ENCODE measurements at places on chromosomes 5 and 9. TPM values are rescaled to one million over a fixed set of nuclear protein-coding genes. Genes with fewer than 3 reads are reported as not detected.

GRCh38 chr5:172454358-172455086 lies at the start of gene SH3PXD2B:
SH3PXD2B (minus strand) TSS chr5:172454525; CDS start chr5:172454352, 173 bp downstream.
- DNase-seq, result peak; percentile 67

DNA sequence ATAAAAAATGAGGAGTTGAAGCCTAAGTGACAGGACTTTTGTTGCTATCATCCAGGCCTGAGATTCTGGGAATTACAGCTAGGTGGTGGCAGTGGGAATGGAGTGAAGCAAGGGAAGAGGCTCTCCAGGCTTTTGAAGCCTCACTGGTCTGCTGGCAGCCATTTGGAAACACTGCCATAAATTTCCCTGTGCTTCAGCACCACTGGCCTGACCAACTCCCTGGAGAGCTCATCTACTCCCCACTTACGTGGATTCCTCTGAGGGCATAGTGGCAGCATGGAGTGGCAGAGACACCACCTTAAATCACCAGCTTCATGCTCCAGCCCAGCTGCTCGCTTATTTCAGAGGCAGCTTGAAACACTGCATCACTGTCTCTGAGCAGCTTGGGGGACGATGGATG lies 518.2 kb downstream of the TLR4 start:
- DNase-seq, result no peak

GRCh38 chr5:180043377-180043776 lies 28.2 kb downstream of the RNF130 start:
- DNase-seq, result no peak

GRCh38 chr5:156121882-156122281 lies 205.1 kb upstream of the SGCD start:
- no peak for DNase-seq

- no peak for DNase-seq
Measured at GRCh38 chr5:146005264-146005663, 68.9 kb downstream of the SH3RF2 start.

Gene PCDHGA12
- total RNA-seq, result 15.5 TPM

Gene NTRK2
- not detected for total RNA-seq

Gene PRRX2
- total RNA-seq, result under 0.01 TPM

Data from fibroblast of villous mesenchyme (primary cell).